ENCODE measurements at places on chromosomes 13 and 19. TPM values are rescaled to one million over a fixed set of nuclear protein-coding genes. Genes with fewer than 3 reads are reported as not detected.

The KLHL1 gene
- total RNA-seq = not detected

The SERPINE3 gene
- not detected for total RNA-seq

The IGSF23 gene
- not detected for total RNA-seq

The OSCAR gene
- 0.63 TPM for total RNA-seq

The VAV1 gene
- not detected for total RNA-seq

The ZNF256 gene
- total RNA-seq = 2.5 TPM

The VN1R4 gene
- total RNA-seq = not detected

The C13orf42 gene
- not detected for total RNA-seq

The SOHLH2 gene
- 1.7 TPM for total RNA-seq

The TMEM150B gene
- not detected for total RNA-seq

The TPRX1 gene
- not detected for total RNA-seq

The ICAM5 gene
- 1.2 TPM for total RNA-seq

The FXYD1 gene
- total RNA-seq = 2.5 TPM

The ZNF835 gene
- not detected for total RNA-seq

The ITGBL1 gene
- total RNA-seq = 301 TPM

The HNRNPUL1 gene
- total RNA-seq = 98.4 TPM

The MYH14 gene
- not detected for total RNA-seq

The ZFP36 gene
- total RNA-seq = 18.3 TPM

The OVOL3 gene
- not detected for total RNA-seq

The PPFIA3 gene
- total RNA-seq = 2.4 TPM

The TNPO2 gene
- total RNA-seq = 39.4 TPM

The KIR3DL1 gene
- not detected for total RNA-seq
